Uterus (tissue), 4 donors: ENCODE measurements at places on chromosomes 5 and 9. TPM values are rescaled to one million over a fixed set of nuclear protein-coding genes. Genes with fewer than 3 reads are reported as not detected.

DNA sequence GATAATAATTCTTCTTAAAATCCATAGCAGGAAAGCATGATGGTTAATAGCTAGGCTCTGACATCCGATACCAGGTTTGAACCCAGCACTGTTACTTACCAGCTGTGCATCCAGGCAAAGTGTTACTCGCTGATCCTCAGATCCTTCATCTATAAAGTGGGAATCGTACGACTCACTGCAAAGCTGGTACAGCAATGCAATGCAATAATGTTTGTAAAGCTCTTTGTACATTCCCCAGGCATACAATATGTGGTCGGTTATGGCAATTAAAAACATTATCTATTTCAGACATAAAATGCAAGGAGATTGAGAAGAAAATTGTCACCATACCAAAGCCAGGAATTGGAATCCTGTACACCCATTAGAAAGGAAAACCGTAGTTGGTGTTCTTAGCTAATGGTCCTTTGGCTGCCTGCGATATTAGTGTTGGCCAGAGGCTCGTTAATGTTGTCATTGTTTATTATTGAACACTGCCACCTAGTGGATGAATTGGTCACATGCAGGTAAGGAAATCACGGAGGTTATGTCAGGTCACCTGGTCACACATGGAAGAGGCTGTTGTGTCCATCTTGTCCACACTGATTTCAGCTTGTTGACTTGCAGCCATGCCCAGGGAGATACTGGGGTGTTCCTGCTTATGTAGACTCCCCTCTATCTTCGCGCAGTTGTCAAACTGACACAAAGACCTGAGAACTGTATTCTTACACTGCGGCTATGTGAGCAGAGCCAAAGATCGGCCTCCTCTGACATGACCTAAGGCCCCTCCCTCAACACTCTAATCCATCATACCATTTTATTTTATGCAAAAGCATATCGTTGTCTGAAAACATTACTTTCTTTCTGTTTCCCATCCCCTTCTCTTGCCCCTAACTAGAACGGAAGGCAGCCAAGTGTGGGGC, 87.5 kb upstream of the PPP2R2B start:
- peak; percentile 42 for DNase-seq

DNA sequence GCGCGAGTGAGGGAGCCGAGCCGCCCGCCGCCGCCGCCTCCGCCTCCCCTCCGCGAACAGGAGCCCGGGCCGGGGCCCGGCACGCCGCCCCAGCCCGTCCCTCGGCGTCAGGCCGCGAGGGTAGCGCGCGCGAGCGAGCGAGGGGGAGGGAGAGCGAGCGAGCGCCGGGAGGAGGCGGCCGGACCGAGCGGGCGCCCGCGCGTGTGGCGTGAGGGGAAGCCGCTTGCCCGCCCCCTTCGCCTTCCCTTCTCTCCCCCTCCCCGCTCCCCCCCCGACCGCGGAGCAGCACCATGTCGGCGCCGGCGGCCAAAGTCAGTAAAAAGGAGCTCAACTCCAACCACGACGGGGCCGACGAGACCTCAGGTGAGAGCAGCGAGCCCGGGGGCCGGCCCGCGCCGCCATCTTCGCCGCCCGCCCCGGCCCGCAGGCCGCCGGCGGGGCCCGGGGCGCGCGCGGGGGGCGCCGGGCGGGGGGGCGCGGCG, 312 bp downstream of the SET start:
- DNase-seq, result peak; percentile 64

- no peak for DNase-seq
These were observed 403.5 kb downstream of the SPOCK1 start for GRCh38 chr5:137095597-137095996.

NR6A1 gene
- total RNA-seq, result 1.3 TPM

TRIP13 gene
- 1.3 TPM for total RNA-seq
